ENCODE measurements at places on chromosomes 11 and 22.

- DNase-seq = no peak
Measured at GRCh38 chr22:25357606-25358420, 138.4 kb downstream of the CRYBB2 start.

- no peak for DNase-seq
Measured at GRCh38 chr11:129417458-129417857, 41.8 kb downstream of the BARX2 start.

DNA sequence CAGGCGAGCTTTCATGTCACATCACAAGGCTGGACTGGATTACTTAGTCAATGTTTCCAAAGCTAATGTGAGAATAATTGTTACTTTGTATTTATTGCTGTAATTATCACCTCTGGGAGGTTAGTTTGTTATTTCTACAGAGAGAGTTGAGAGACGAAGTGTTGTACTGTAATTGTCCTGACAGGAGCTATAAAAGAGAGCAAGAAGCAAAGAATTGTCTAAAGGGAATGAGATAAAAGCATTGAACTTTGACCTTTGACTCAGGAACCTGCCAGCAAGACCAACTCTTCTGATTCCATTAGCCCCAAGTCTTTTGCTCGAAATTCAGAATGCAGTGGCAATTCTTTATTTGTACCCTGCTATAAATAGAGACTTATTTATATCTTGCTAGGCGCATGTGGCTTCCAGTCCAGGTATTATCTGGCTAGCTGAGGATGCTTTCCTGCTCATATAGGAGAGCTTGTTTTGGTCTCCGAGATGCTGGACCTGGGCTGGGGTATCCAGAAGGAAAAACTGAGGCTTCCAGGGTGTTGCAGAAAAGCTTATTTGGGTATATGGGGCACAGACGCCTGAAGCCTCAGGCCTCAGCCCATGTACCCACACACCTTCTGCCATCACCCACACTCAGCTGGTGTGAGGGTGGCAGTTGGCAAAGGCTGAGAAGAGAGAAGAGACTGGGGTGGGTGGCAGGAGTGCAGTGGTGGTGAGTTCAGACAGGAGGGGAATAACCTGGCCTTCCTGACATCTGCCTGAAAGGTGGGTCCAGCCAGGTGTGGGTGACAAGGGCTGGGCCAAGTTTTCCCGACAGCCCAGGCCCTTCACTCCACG is 40.7 kb downstream of the SYT13 start:
- DNase-seq = no peak

DNA sequence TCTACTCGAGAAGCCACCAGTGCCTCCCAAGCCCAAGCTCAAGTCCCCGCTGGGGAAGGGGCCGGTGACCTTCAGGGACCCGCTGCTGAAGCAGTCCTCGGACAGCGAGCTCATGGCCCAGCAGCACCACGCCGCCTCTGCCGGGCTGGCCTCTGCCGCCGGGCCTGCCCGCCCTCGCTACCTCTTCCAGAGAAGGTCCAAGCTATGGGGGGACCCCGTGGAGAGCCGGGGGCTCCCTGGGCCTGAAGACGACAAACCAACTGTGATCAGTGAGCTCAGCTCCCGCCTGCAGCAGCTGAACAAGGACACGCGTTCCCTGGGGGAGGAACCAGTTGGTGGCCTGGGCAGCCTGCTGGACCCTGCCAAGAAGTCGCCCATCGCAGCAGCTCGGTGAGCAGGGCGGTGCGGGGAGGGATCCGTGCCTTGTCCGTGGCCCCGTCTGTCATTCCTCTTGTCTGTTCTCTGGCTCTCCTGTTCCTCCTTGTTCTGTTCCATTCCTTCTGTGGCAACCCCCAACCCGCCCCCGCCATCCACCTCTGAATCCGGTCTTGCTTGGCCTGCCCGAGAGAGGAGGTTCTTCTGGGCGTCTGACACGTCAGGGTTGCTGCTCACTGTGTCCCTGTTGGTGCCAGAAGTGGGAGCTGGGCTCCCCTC is 15.8 kb upstream of the ACR start:
- DNase-seq = no peak

- no peak for DNase-seq
Measured at GRCh38 chr22:46128606-46129005, 21.7 kb upstream of the PPARA start.

DNA sequence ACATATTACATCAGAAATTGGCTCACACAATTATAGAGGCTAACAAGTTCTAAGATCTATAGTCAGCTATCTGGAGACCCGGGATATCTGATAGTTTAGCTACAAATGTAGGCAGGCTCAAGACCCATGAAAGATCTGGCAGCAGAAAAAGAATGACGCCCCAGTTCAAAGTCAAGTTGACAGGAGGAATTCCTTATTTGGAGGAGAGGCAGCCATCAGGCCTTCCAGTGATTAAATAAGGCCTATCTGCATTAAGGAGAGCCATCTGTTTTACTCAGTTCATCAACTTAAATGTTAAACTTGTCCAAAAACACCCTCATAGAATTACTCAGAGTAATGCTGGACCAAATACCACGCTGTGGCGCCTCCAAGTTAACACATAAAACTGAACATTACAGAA is 1402.6 kb downstream of the FAM181B start:
- no peak for DNase-seq

DNA sequence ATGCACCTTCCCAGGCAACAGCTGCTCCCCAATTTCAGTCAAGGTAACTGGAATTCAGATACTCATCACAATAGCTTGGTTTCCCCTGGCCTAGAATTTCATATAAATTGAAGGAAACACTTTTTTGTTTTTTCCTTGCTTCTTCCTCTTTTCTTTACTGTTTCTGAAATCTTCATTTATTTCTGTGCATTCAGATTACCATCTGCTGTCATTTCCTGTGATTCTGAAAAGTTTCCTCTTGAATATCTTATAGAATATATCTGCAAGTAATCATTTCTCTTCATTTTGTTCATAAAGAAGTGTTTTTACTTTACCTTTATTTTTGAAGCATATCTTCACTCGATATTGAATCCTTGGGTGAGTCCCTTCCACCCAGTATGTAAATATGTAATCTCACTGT is 85.3 kb downstream of the GAB4 start:
- DNase-seq = no peak

DNA sequence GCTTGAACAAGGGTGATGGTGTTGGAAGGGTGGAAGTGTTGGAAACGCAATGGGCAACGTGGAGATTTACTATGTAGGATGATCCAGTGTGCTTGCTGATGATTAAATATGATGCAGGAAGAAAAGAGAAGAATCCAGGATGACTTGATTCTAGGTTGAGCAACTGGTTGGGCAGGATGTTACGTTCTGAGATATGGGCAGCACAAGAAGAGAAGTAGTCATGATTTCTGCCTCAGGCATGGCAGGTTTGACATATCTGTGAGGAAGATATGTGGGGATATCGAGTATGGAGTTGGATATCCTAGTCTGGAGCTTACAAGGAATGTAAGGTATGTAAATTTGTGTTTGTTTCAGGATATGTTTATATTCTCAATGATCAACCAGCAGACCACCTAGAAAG is 1.9 kb downstream of the OR52K1 start:
- DNase-seq = no peak
